ENCODE measurements at places on chromosomes 6 and 20.

DNA sequence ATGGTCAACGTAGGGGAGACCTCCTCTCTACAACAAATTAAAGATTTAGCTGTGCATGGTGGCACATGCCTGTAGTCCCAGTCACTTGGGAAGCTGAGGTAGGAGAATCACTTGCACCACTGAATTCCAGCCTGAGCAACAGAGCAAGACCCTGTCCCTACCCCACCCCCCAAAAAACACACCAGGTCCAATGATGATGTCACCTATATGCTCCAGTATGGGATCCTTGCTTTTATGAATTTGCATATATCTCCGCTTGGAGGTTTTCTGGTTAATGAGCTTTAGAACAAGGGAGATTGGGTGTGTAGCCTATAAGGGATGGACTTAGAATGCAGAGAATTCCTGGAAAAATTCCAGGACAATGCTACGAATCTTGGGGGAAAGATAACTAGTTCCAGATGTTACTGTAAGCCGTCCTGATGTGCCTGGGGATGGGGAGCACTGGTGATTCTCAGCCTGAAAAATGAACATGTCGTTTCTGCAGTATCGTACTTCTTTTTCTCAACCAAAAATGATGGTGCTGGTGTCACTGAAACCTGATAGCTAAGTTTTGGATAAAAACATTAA lies 61.1 kb downstream of the ZBTB2 start:
- no peak for DNase-seq

DNA sequence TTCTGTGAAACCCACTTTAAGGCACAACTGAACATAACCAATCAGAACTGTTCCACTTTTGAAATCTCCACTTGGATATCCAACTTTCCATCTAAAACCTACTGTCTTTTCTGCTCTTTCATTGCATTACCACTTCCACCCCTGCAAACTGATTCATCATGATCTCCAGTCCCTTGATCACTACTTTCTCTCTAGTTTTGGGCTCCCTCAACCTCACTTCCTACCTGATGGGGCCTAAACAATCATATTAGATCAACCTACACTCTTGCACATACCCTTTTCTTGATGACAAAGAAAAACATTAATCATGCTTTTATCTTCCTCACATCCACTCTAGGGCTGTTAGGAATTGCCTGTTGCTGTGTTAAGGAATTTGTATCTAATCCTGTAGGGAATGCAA lies 137.6 kb downstream of the PDSS2 start:
- DNase-seq, result no peak

DNA sequence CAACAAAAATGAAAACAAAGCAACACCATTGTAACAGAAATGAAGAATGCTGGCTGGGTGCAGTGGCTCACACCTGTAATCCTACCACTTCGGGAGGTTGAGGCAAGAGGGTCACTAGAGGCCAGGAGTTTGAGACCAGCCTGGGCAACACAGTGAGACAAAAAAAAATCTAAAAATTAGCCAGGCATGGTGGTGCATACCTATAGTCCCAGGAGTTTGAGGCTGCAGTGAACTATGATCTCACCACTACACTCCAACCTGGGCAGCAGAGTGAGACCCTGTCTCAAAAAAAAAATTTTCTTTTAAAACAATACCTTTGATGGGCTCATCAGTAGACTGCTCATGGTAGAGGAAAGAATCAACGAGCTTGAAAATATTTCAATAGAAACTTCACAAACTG lies 18.5 kb downstream of the NINL start:
- DNase-seq, result no peak

- DNase-seq, result no peak
These were observed 1.1 kb upstream of the GRM4 start for GRCh38 chr6:34146801-34147592.

GRCh38 chr6:136487759-136488425 lies 62.3 kb downstream of the MAP7 start:
- DNase-seq, result peak; percentile 47

DNA sequence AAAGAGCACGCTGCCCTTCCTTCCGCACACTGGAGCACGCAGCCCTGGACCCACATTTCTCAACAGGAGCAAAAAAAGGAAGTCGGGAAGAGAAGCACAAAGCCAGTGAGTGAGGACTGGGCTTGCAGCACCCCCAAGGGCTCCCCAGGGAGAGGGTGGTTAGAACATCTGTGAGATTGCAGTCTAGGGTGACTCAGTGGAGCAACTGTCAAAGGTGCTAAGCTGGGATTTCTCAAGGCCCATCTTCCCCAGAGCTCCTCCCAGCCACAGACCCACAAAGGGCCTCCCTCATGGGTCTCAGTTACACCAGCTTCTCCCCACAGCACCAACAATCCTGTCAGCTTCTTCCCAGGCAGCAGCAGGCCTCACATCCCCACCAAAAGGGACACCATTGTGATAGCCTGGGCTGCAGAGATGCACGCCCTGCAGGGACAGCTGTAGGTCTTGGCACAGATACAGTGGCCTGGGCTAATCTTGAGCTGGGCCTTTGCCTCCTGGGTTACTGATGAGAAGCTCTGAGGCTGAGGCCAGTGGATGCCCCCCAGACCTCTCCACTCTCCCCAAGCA lies 39.6 kb upstream of the CD93 start:
- DNase-seq, result peak; percentile 88

- no peak for DNase-seq
These were observed 606 bp upstream of the ULBP1 start for GRCh38 chr6:149963212-149963461.

DNA sequence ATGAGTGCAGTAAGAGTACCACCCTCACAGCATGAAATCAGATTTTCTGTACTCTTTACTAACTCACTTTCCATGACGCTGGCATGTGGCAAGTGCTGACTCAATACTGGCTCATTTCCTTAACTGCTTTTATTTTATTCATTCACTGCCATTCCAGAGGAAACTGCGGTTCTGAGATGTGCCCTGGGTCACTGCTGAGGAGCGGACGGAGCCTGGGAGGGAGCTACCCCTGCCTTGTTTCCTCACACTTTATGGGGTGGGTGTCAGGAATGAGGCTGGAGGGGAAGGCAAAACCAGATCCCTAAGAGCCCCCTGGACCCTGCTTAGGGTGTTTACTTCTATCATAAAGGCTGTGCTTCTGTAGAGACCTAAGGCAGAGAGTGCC lies 14.4 kb downstream of the NT5E start:
- DNase-seq, result peak; percentile 54

DNA sequence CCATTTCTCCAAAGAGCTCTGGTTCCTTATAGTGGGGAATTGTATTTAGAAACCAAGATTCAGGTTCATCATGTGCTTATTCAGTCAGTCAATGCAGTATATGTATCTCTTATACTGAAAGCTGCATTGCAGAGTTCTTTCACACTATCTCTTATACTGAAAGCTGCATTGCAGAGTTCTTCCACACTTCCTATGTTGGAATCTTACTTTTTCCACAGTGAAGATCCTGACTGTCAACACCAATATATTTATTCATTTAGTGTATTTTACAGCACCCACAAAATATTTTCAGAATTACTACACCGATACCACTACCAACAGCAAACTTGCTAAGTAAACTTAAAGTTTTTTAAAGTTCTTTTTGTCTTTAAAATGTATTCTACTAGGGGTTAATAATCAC lies 349.3 kb upstream of the MMS22L start:
- DNase-seq, result no peak

GRCh38 chr6:137975188-137975940 lies 108.3 kb downstream of the TNFAIP3 start:
- peak; percentile 69 for DNase-seq

- no peak for DNase-seq
These were observed 94.2 kb upstream of the MYL9 start for GRCh38 chr20:36447101-36447500.

DNA sequence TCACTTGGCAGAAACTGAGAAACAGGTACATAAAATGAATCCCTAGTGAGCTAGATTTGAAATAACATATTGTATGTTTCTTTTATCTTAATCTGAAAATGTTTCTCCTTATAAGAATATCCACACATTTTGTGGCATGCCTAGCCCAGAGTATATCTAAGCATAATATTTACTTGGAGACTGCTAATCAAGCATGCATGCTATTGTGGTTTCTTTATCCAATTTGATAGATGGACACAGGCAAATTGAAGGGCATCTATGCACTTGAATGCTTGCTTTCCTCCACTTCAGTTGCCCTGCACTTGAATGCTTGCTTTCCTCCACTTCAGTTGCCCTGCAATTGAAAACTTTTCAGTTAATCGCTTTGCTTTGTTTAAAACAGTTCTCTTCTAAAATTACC lies 729.8 kb downstream of the TBC1D32 start:
- DNase-seq, result no peak

DNA sequence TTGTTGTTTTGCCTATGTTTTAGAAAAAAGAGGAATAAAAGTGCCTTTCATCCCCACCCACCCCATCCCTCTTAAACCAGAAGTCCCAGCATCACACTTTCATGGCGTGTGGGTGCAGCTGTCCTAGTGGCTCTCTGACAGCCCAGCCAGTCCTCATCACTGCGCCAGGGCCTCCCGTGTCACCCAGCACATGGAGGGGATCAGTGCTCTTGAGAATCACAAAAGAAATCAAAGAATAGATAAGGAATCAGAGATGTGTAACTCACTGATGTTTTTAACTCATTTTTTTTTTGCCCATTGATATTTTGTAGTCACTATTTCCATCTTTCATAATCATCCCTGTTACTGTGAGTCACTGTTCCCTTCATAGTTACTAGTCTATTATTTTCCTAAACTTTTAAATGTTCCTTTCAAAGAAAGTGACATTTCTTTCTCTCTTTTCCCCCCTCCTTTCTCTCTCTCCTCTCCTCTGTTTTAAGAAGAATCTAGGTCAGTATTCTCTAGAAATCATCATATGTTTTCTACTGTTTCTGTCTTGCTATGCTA lies 78.6 kb downstream of the AIG1 start:
- DNase-seq, result no peak

- DNase-seq, result no peak
These were observed 482.2 kb upstream of the RNF217 start for GRCh38 chr6:124479991-124480430.

DNA sequence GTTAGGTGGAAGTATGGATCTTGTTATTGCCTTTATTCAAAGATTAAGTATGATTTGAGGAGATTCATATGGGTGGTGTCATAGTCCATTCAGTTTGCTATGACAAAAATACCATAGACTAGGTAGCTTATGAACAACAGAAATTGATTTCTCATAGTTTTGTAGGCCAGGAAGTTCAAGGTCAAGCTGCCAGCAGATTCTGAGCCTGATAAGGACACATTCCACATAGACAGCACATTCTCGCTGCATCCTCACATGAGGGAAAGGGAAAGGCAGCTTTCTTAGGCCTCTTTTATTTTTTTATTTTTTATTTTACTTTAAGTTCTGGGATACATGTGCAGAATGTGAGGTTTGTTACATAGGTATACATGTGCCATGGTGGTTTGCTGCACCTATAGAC lies 27.7 kb downstream of the ME1 start:
- DNase-seq, result no peak

GRCh38 chr6:146146836-146147235 lies 118.0 kb downstream of the GRM1 start:
- DNase-seq, result no peak

DNA sequence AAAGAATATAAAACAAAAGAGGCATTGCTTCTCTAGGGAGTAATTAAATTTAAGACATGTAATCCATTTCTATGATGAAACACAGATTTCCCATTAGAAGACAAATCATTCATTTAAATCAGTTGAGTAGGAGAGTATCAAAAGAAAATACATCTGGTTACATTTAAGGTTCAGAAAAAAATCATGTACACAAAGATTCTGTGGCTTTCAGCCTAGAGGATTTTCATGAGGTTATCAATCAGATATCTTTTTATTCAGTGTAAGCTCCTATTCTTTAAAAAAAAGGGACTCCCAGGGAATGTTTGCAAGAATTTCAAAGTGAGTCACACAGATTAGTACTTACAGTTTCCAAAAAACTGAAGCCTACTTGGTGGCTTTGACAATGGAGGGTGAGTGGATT lies 24.9 kb downstream of the COL21A1 start:
- no peak for DNase-seq

- no peak for DNase-seq
These were observed 2.2 kb downstream of the CBLN4 start for GRCh38 chr20:56002908-56003800.

DNA sequence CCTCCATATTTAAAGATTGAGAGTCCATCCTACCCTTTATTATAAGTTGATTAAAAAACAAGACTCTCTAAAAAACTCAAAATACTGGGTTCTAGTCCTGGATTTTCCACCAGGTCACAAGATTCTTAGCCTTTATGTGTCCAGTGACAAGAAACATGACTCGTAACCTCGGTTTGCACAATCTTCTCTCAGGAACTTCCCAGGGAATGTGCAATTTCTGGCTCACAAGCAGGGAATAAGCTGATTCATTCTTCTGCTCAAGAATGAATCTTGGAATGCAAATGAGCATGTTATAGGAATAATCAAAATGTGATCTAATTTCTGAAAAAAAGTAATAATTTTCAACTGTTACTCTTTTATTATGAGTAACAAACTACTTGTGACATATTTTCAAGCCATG lies 45.1 kb downstream of the OGFRL1 start:
- DNase-seq, result peak; percentile 91

DNA sequence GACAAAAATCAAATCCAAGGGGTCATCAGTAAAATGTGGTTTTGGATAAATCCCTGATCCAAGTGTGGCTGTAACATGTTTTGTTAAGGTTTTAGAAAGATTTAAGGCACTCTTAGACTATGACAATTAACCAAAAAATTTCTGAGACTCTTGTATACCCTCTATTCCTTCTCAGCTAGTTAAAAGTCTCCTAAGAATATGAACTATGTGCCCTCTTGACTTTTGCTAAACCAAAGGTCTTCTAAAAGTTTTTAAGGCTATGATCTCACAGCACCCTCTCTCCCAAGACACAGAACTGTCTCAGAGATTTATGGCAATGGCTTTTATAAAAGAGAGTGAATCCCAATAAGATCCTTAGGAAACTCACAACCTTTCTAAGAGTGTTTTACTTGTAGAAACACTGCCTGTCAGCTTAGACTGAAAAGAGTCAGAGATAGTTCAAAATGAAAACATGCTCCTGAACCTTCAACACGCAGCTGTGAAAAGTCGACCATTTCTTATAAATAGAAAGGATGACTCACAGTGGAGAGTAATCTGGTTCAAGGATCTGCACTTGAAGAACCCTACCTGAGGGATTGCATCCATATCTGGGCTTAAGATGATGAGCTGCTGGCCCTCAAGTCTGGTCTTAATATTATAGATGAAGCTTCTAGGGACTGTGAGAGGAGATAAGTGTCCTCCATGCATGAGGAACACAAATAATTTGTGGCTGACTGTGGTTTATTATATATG lies 388.4 kb upstream of the GJE1 start:
- no peak for DNase-seq

- peak; percentile 6 for DNase-seq
These were observed 22.4 kb upstream of the RALY start for GRCh38 chr20:33971147-33971975.

DNA sequence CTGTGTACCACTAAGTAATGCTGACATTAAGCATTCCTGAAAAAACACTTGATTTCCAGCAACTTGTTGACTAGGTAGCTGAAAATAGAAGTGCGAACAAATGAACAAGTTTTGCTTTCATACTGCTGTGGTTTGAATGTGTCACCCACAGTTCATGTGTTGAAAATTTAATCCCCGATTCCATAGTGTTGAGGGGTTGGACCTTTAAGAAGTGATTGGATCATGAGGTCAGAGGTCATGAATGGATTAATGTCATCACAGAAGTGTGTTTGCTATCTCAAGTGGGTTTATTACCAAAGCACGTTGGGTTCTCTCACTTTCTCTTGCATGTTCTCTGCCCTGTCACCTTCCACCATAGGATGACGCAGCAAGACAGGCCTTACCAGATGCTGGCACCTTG lies 568.5 kb downstream of the UTRN start:
- DNase-seq, result no peak
